ENCODE measurements at places on chromosomes 5 and 9. TPM values are rescaled to one million over a fixed set of nuclear protein-coding genes. Genes with fewer than 3 reads are reported as not detected.

DNA sequence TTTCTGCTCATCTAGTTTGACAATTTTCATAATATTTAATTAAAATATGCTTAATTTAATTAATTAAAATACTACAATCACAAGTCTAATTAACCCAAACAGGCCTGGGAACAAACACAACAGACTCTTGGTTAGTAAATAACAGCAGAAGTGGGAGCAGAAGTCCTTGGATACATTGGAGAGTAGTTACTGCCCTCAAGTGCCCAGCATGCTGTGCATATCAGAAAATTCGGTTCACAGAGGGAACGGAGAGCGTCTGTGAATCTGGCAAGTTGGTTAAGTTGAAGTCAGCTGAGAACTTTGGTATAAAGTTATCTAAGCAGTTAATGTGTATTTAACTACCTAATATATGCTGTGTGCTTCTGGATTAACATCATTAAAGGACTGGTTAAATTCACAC, 87.0 kb upstream of the ATG10 start:
- no peak for DNase-seq

DNA sequence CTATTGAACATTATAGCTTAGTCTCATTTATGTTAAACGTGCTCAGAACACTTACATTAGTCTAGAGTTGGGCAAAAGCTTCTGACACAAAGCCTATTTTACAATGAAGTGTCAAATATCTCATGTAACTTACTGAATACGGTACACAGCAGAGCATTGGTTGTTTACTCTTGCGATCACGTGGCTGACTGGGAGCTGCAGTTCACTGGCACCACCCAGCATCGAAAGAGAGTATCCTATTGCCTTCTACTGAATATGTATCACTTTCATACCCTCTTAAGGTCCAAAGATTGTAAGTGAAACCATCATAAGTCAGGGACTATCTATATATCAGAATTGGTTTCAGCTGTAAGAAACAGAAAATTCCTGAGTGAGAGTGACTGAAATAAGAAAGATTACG, 42.6 kb upstream of the OSMR start:
- DNase-seq: no peak

GRCh38 chr9:99515093-99515492, 293.0 kb downstream of the SEC61B start:
- DNase-seq: no peak

DNA sequence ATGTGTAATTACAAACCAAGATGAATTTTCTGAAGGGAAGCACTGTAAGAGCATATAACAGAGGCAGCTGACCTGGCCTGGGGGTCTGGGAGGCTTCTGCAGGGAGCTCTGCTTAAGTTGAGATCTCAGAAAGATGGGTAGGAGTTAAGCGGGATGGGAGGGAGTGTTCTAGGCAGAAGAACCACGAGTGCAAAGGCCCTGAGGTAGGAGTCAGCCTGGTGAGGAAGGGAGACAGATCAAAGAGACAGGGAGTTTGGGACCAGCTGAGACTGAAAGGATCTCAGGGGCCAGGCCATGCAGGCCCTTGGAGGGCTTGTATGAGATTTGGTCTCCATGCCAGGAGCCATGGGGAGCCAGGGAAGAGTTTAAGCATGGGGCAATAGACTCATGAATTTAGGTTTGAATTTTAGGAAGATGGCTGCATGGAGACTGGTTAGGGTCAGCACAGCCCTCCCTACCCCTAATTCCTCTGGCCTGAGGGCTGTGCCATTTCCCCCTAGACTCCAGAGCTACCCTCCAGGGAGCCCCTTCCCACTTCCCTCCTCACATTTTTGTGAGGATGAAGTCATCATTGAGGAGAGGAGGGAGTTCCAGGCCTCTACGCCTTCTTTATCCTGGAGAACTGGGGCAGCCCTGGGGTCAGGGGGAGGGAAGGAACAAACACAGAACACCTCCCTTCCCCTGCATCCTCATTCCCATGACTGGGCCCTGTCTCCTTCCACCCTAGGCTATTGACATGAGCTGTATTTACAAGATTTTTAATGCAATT, 4.8 kb upstream of the ARAP3 start:
- DNase-seq: no peak

GRCh38 chr9:137813167-137813566, 64.4 kb upstream of the CACNA1B start:
- DNase-seq: no peak

DNA sequence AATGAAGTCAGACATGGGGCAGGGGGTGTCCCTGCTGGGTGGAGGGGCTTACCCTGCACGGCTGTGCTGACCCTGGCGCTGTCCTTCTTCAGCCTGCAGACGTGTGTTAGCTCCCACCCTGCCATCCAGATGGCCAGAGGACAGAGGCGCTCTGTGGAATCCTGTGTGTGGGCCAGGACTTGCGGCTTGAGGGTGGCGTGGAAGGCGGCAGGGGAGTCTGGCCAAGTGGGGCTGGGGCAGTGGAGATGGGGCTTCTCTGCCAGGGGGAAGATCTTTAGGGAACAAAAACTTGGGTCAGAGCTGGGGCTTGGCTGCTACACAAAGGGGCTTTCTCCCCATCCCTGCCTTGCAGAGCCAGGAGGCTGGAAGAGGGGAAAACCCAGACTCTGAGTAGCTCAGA, 46.5 kb upstream of the SYNPO start:
- no peak for DNase-seq

- no peak for DNase-seq
These were observed 99.1 kb downstream of the AOPEP start for GRCh38 chr9:94825611-94825958.

GRCh38 chr9:113393281-113393680, 7.8 kb downstream of the ALAD start:
- DNase-seq: no peak

The CSNK1G3 gene
- total RNA-seq: 39.8 TPM

The DRD1 gene
- total RNA-seq: 1.1 TPM

The NIM1K gene
- 0.58 TPM for total RNA-seq

The CCDC183 gene
- 0.71 TPM for total RNA-seq

The C1QTNF2 gene
- total RNA-seq: 0.64 TPM

Measured in mesenteric fat pad (tissue), 1 donor.